ENCODE measurements at places on chromosomes 1 and 21. TPM values are rescaled to one million over a fixed set of nuclear protein-coding genes. Genes with fewer than 3 reads are reported as not detected.

The OR2T29 gene
- total RNA-seq, result not detected

GRCh38 chr21:45080232-45080631 is 5.9 kb downstream of the ADARB1 start:
- no peak for DNase-seq

DNA sequence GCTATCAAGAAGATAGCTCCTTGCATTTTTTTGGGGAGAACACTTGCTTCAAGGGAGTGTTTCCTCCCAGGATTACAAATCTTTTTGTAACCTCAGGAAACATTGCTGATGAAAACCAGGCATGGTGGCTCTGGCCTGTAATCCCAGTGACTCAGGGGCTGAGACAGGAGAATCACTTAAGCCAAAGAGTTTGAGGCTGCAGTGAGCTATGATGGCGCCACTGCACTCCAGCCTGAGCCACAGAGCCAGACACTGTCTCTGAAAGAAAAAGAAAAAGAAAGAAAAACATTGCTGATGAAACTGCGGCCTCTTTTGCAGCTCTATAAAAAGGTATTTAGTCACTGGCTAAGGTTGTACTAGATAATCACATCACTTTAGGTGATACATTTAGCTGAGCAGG is 7.3 kb downstream of the RNU1-2 start:
- no peak for DNase-seq

- DNase-seq, result no peak
These were observed 26.1 kb upstream of the PSMG1 start for GRCh38 chr21:39209334-39209688.

The MPZ gene
- total RNA-seq, result 2.4 TPM

- DNase-seq, result no peak
These were observed 556 bp downstream of the IFI44 start for GRCh38 chr1:78650114-78650660.

GRCh38 chr1:230191079-230191804 is 124.2 kb downstream of the GALNT2 start:
- DNase-seq, result peak; percentile 47

GRCh38 chr1:28078262-28078661 is 10.1 kb downstream of the EYA3 start:
- no peak for DNase-seq

GRCh38 chr21:29288239-29288638 is 10.5 kb upstream of the BACH1 start:
- DNase-seq, result no peak

GRCh38 chr1:182268669-182269068 is 122.9 kb downstream of the GLUL start:
- no peak for DNase-seq

The YOD1 gene
- total RNA-seq, result 3.0 TPM

- peak; percentile 72 for DNase-seq
These were observed 2.8 kb downstream of the S100A10 start for GRCh38 chr1:151990856-151991198.

- DNase-seq, result no peak
These were observed 95.2 kb downstream of the KCNJ6 start for GRCh38 chr21:37821092-37821491.

DNA sequence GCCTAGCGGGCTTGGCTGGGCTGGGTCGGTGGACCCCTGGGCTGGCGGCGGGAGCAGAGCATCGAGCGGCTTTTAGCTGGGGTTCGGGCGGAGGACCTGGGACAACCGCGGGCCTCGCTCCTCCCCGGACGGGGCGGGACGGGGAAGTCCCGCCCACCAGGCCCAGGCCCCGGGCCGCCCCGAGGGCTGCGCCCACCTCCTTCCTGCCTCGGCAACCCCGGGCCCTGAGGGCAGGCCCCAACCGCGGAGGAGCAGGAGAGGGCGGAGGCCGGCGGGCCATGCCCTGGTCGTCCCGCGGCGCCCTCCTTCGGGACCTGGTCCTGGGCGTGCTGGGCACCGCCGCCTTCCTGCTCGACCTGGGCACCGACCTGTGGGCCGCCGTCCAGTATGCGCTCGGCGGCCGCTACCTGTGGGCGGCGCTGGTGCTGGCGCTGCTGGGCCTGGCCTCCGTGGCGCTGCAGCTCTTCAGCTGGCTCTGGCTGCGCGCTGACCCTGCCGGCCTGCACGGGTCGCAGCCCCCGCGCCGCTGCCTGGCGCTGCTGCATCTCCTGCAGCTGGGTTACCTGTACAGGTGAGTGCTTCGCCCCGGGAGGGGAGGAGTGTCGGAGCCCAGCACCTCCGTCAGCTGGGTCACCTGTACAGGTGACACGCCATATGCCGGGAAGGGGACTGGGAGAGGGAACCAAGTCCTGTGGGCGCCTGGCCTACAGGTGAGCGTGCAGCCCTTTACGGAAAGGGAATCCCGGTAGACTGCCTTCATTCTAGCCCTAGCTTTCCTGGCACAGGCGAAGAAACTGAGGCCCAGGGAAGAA is at the start of gene XKR8:
Gene XKR8, plus strand, starts transcription at position 182 of the 812 bp plus-strand sequence. Its CDS starts 97 bp downstream, at position 279.
- peak; percentile 89 for DNase-seq

The TLCD4 gene
- 174 TPM for total RNA-seq

The SUSD4 gene
- total RNA-seq, result 1.3 TPM

- no peak for DNase-seq
These were observed 33.5 kb upstream of the HHAT start for GRCh38 chr1:210294999-210295745.

DNA sequence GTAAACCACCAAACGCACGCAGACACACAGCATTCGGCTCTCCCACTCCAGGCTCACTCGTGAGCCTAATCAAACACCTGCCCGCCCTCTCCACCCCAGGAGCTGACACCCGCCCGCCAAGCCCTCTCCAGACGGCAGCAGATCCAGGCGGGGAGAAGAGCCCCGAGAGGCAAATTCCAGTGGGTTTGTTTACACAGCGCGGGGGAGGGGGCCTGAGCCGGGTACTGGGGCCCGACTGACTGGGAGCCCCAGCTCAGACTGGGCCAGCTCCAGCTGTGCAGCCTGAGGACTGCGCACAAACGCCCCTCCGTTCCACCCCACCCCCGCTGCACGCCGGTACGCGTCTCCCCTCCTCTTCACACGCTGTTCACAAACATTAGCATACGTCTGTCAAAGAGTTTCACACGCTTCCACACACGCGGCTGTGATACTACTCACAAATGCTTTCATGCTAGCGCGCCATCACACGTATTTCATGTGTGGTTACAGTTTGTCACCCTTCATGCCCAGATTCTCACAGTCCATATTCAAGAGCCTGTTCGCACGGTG is 1.0 kb upstream of the EFNA1 start:
- peak; percentile 79 for DNase-seq

GRCh38 chr1:244995602-244996400 is 131.5 kb upstream of the HNRNPU start:
- DNase-seq, result no peak

The ATP1A2 gene
- total RNA-seq, result 0.45 TPM

The SPRR1B gene
- total RNA-seq, result not detected

The LCE3D gene
- total RNA-seq, result not detected

- DNase-seq, result no peak
These were observed 246.7 kb upstream of the NRIP1 start for GRCh38 chr21:15311510-15311909.

GRCh38 chr1:50970931-50971582 is 1.0 kb downstream of the CDKN2C start:
- no peak for DNase-seq

The TCHHL1 gene
- total RNA-seq, result not detected

The TMPRSS2 gene
- total RNA-seq, result 21.5 TPM

GRCh38 chr1:167628741-167629515 is 1.1 kb upstream of the RCSD1 start:
- no peak for DNase-seq

DNA sequence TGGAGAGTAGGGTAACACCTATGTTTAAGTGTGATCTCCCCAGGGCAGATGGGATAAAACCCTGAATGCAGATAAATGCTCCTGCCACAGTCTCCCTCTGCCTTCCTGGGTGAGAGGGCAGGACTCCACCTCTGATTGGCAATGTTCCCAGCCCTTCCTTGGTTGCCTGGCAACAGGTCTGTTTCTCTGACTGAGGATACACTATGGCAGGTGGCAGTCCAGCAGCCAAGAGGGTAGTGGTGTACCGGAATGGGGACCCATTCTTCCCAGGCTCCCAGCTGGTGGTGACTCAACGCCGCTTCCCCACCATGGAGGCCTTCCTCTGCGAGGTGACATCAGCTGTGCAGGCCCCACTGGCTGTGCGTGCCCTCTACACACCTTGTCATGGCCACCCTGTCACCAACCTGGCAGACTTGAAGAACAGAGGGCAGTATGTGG is at the start of gene DCDC2B:
Gene DCDC2B, plus strand, starts transcription at position 199 of the 438 bp plus-strand sequence. Its CDS starts 5 bp downstream, at position 204.
- DNase-seq, result no peak

The FCMR gene
- 1.3 TPM for total RNA-seq

All from left lobe of liver (tissue), 2 donors.